Mammary epithelial cell (primary cell): ENCODE measurements at places on chromosomes 5 and 9. TPM values are rescaled to one million over a fixed set of nuclear protein-coding genes. Genes with fewer than 3 reads are reported as not detected.

DNA sequence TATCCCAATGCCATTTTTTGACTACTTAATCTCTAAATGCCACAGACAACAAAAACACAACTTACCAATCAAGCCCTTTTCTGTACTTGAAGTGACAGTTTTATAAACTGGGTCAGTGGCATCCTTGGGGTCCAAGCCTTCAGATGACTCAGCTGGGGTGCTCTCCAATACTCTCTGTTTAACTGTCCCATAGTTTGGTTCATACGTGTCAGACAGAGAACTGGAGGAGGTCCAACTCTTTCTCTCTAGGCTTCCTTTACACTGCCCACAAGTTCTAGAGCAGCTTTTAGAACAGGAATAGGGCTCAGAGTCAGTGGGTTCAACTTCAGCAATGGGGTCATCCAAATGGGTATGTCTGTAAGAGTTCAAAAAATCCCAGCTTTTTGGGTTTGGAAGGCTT, 166.9 kb downstream of the CDC42SE2 start:
- no peak for DNase-seq

DNA sequence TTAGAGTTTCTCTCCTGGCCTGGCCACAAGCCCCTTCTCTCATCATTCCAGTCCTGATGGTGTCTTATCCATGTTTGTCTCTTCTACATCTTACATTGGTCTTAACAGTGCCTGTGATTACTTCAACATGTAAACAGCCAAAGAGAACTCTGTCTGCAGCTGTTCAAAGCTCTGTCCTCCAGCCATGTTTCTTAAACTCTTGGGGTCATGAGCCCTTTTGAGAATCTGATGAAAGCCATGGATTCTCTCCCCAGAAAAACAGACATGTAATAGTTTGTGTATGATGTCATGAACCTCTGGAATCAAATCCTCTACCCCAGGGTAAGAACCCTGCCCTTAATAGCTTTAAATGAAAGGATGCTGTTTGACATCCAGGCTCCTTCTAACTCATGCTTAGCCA, 30.1 kb downstream of the MAMDC2 start:
- DNase-seq: no peak

DNA sequence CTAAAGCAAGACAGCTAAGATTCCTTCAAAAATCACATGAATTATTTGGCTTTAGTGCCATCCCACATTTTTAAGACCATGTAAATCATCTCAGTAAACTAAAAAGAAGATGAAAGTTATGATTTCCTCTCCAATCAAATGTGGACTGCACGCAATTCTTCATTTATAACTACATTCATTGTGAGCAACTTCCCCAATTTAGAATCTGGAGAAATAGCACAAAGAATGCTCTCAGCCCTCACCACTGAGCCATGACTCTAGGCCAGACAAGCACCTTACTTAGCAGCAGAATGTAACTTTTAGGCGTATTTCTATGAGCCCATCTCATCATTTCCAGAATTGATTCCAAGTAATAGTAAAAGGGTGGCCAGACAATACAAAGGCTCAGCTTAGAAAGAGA, 616.6 kb downstream of the TLE1 start:
- DNase-seq: no peak

DNA sequence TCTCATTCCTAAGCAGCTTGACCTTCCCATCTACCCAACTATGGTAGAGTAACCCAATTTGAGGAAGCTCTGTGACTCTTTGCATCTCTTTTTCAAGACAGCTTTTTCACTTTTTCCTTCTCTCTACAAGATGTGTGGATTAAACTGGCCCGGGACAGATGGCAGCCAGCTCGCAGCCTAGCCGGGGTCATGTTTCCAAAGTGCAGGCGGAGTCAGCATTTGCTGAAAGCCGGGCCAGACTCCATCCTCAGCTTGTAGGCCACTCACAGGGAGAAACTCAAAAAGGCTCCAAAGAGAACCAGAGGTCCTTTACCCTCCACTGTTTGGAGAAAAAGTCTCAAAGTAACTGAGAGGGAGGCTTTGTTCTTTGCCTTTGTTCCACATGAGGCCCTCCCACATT, 286.8 kb upstream of the PANK3 start:
- DNase-seq: no peak

The PLAC8L1 gene
- total RNA-seq: 0.96 TPM in 1 of 2 replicates, not detected in the other

The FBP1 gene
- total RNA-seq: 0.17 TPM

The GMCL2 gene
- total RNA-seq: not detected

The PARP8 gene
- total RNA-seq: 24.8 TPM
